Activated naive CD8-positive, alpha-beta T cell treated with anti-CD3 and anti-CD28 coated beads for 36 hours (primary cell): ENCODE measurements at places on chromosomes 2 and 18. TPM values are rescaled to one million over a fixed set of nuclear protein-coding genes. Genes with fewer than 3 reads are reported as not detected.

The UGT1A3 gene
- total RNA-seq: not detected

The PTCD3 gene
- 162 TPM for total RNA-seq

DNA sequence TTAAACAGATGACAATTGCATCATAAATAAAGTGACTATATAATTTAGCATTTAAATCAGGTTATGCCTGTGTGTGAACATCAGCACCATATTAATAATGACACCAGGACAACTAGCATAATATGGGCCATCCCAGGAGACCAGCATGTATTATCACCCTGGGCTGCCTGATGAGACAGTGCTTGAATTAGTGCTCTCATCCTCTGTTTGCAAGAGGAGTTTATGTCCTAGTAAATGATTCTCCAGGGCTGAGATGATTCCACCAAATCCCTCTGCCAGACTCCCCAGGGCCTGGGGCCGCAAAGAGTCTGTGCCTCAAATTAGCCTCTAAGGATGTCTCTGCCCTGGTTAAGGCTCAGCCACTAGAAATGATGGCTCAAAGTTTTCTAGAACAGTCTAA lies 97.7 kb downstream of the SGPP2 start:
- DNase-seq: no peak
- no peaks in the 10 kb centered on the region for H3K4me1 ChIP-seq
- H3K36me3 ChIP-seq: peaks cover 2% of the 10 kb centered on the region
- no peak overlapping the region for H3K27ac ChIP-seq
- peaks cover 4% of the 10 kb centered on the region for H3K27me3 ChIP-seq
- H3K4me3 ChIP-seq: no peak overlapping the region

The IL1RL1 gene
- total RNA-seq: 0.18 TPM

The EGR4 gene
- 0.41 TPM for total RNA-seq

- H3K4me3 ChIP-seq: no peak overlapping the region
- DNase-seq: no peak
- H3K27me3 ChIP-seq: no peaks in the 10 kb centered on the region
These were observed 155.4 kb upstream of the SLC35G4 start for GRCh38 chr18:11454040-11454439.

DNA sequence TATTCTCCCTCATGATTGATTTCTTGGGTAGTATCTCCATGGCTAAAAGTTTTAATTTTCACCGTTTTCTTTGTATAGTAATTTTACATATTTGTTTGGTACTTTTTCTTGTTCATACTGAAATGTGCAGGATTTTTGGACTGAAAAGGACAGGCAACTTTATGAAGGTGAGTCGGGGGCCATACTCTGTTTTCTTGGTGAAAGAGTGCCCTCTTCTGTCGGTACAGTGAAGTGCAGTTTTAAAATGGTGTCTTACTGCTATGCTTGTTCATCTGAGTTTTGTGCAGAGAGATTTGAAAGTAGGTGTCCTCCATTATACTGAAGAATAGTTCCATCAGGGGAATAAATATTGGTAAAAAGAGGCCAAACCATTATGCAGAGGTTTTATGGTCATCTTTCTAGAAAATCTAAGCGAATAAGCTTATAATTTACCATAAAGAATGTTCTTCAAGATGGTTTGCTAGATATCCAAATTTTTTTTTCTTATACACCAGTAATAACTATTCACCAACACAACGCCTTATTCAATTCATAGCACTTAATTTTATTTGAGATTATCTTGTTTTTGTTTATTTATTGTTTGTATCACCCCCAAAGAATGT lies 8.7 kb upstream of the SERPINB13 start:
- H3K4me3 ChIP-seq: no peak overlapping the region
- no peak overlapping the region for H3K27ac ChIP-seq
- peaks cover 6% of the 10 kb centered on the region for H3K27me3 ChIP-seq
- H3K36me3 ChIP-seq: no peaks in the 10 kb centered on the region
- H3K4me1 ChIP-seq: peaks cover 1% of the 10 kb centered on the region

DNA sequence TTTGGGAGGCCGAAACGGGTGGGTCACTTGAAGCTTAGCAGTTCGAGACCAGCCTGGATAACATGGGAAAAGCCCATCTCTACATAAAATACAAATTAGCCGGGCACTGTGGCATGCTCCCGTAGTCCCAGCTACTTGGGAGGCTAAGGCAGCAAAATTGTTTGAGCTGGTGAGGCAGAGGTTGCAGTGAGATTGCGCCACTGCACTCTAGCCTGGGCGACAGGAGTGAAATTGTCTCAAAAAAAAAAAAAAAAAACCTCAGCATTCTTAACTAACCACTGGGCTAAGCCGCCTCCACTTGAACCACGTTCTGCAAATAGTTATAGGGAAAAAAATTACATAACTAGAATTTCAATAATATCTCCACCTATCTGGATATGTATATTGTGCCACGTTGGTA lies 2.3 kb downstream of the FOXI3 start:
- no peaks in the 10 kb centered on the region for H3K36me3 ChIP-seq
- H3K27ac ChIP-seq: no peak overlapping the region
- H3K27me3 ChIP-seq: peaks cover 78% of the 10 kb centered on the region
- H3K4me3 ChIP-seq: no peak overlapping the region
- peaks cover 4% of the 10 kb centered on the region for H3K4me1 ChIP-seq

DNA sequence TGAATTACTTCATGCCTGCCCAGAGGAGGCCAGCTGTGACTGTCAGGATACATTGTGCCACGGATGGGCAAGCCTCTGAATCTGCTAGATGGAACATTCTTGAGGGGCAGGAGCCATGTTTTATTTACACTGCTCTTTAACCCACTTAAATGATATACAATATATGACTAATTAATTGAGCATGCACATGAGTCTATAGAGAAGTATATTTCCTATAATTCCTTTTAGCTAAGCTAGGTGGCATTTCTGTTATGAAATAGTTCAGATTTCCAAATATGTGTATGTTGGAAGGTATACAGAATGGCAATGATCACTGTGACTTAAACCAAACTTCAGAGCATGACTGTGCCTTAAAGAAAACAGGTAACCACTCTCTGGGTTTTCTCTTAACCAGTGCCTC lies 131.7 kb downstream of the RAB3GAP1 start:
- peaks cover 9% of the 10 kb centered on the region for H3K36me3 ChIP-seq
- no peaks in the 10 kb centered on the region for H3K27me3 ChIP-seq
- DNase-seq: no peak
- no peaks in the 10 kb centered on the region for H3K4me1 ChIP-seq
- H3K4me3 ChIP-seq: no peak overlapping the region
- H3K27ac ChIP-seq: no peak overlapping the region

The HDHD2 gene
- total RNA-seq: 23.0 TPM

DNA sequence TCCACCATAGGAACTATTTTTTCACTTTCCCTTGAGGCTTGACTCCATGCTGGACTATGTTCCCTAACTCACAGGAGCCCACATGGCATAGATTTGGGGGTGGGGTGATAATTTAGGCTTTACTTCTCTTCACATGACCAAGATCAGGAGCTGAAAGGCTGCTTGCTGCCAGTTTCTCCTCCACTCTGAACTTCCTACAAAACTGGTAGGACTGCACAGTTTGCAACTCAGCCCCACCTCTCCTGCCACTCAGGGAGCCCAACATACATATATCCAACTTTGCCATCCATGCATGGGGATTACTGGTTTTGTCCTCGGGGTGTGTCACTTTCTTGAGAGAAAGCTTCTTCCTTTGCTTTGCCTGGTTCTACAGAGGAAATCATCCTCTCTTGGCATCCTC lies 14.2 kb downstream of the INO80D start:
- no peak overlapping the region for H3K4me3 ChIP-seq
- DNase-seq: no peak
- peaks cover 19% of the 10 kb centered on the region for H3K36me3 ChIP-seq
- H3K27me3 ChIP-seq: no peaks in the 10 kb centered on the region

DNA sequence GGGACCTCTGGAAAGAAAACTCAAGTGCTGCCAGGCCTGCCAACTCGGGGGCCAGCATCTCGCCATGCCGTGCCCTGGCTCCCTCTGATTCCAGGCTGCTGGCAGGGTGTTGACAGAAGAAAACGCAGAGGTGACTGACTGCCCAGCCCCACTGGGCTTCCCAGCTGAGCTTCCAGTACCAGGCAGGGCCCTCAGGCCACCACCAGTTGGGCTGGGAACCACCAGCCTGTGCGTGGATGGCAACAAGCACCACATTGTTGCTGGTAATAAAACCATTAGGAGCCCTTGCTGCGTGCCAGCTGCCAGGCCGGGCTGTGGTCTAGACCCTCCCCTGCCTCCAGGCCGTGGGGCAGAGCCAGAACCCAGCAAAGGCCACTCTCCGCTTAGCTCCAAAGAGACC lies 9.2 kb downstream of the DNMT3A start:
- H3K4me3 ChIP-seq: peak overlapping the region; percentile 50
- peaks cover 71% of the 10 kb centered on the region for H3K4me1 ChIP-seq
- H3K27me3 ChIP-seq: no peaks in the 10 kb centered on the region
- peak overlapping the region; percentile 20 for H3K27ac ChIP-seq
- H3K36me3 ChIP-seq: peaks cover 22% of the 10 kb centered on the region

GRCh38 chr18:12904012-12904516 lies 20.0 kb upstream of the PTPN2 start:
- H3K4me1 ChIP-seq: peaks cover 4% of the 10 kb centered on the region
- H3K36me3 ChIP-seq: no peaks in the 10 kb centered on the region
- no peak overlapping the region for H3K4me3 ChIP-seq
- no peaks in the 10 kb centered on the region for H3K27me3 ChIP-seq

DNA sequence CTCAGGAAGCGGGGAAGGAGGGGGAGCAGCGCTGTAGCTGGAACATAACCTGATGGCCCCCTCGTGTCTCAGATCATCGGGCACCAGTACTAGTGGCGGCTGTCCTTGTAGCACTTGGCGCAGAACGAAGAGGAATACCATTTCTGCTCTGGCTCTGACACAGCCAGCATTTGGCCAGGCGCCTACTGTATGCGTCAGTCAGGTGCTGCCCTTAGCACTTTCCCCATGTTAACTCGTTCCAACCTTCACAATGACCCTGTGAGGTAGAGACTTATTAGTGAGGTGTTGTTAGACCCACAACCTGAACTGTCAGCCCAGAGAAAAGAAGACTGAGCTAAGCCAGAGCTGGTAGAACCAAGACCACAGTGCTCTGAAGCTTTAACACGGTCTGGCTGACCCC lies 47.7 kb upstream of the EML6 start:
- H3K27me3 ChIP-seq: peaks cover 39% of the 10 kb centered on the region
- H3K4me3 ChIP-seq: no peak overlapping the region
- no peak for DNase-seq
- H3K4me1 ChIP-seq: peaks cover 26% of the 10 kb centered on the region
- H3K36me3 ChIP-seq: no peaks in the 10 kb centered on the region

DNA sequence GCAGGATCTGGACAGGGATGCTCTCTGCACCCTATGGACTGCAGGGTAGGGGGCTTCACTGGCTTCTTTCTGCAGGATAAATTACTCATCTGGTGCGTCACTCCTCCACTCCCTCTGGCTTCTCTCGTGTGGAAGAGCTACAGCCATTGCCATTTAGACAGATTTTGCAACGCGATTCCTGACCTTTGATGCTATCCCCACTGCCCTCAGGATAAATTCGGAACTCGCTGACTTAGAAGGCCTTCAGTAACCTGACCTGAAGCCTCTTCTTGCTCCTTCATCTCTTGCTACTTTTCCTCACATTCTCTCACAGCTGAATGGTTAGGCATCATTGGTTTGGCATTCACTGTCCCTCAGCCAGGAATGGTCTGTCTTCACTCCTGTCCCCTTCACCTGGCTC lies 5.3 kb downstream of the NIFK start:
- no peak for DNase-seq
- peak overlapping the region; percentile 35 for H3K27ac ChIP-seq
- H3K4me1 ChIP-seq: peaks cover 36% of the 10 kb centered on the region
- no peak overlapping the region for H3K4me3 ChIP-seq
- H3K27me3 ChIP-seq: no peaks in the 10 kb centered on the region
- H3K36me3 ChIP-seq: peaks cover 71% of the 10 kb centered on the region

The CABYR gene
- total RNA-seq: 1.6 TPM

DNA sequence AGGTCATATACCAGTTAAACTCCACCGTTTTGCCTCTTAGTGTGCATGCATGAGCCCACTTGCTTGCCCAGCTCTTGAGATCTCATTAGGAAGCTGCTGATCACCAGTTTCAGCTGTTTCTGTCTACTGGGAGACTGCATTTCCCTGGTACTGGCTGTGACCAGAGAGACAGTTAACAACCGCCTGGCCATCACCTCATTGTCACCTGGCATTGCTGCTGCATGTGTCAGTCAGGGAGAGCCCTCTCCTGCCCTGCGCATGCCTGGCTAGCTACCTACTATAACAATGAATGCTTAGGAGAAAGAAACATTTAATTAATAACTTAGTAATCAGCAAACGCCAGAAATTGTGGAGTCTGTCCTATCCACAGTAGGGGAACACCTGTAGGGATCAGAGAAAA lies 265.8 kb upstream of the CYRIA start:
- H3K27me3 ChIP-seq: no peaks in the 10 kb centered on the region
- no peaks in the 10 kb centered on the region for H3K36me3 ChIP-seq
- no peaks in the 10 kb centered on the region for H3K4me1 ChIP-seq

GRCh38 chr18:48333563-48333962 lies 75.6 kb downstream of the ZBTB7C start:
- no peaks in the 10 kb centered on the region for H3K36me3 ChIP-seq
- no peak overlapping the region for H3K4me3 ChIP-seq
- no peak for DNase-seq
- peaks cover 3% of the 10 kb centered on the region for H3K4me1 ChIP-seq
- no peak overlapping the region for H3K27ac ChIP-seq

DNA sequence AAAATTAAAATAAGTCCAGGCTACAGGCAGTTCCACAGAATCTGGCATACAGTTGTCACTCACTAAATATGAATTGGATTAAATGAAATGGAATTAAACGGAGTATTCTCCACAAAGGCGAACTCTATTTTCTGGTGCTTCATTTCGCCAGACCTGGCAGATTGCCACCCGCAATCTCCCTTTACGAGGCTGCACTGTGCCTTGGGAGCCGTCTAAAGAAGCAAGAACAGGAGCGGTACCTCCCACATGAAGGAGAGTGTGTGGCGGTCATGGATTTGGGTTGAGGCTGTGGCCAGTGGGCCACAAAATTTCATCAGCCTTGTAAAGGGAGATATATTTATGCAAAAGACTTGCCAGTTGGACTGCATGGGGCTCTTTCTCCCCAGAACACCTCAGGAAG lies 151.0 kb downstream of the OSR1 start:
- no peaks in the 10 kb centered on the region for H3K36me3 ChIP-seq
- no peak overlapping the region for H3K4me3 ChIP-seq
- H3K27me3 ChIP-seq: no peaks in the 10 kb centered on the region
- H3K27ac ChIP-seq: no peak overlapping the region
- no peak for DNase-seq
- no peaks in the 10 kb centered on the region for H3K4me1 ChIP-seq

The KCNG2 gene
- total RNA-seq: not detected

- H3K27ac ChIP-seq: no peak overlapping the region
- no peaks in the 10 kb centered on the region for H3K27me3 ChIP-seq
- DNase-seq: no peak
- H3K36me3 ChIP-seq: no peaks in the 10 kb centered on the region
- H3K4me1 ChIP-seq: no peaks in the 10 kb centered on the region
These were observed 195.9 kb upstream of the ZNF804A start for GRCh38 chr2:184402381-184402780.

- H3K4me1 ChIP-seq: peaks cover 32% of the 10 kb centered on the region
- H3K27me3 ChIP-seq: no peaks in the 10 kb centered on the region
- H3K36me3 ChIP-seq: peaks cover 59% of the 10 kb centered on the region
- DNase-seq: peak; percentile 69
These were observed 809 bp downstream of the DBI start for GRCh38 chr2:119367472-119368099.

The PPP4R3B gene
- total RNA-seq: 82.6 TPM

The IL1RL2 gene
- not detected for total RNA-seq
